ELR (cell line): ENCODE measurements at places on chromosomes 2 and 18.

GRCh38 chr18:69599377-69599776 lies 198.7 kb downstream of the DOK6 start:
- no peak for DNase-seq

GRCh38 chr2:51711766-51712165 lies 679.8 kb upstream of the NRXN1 start:
- DNase-seq = no peak

DNA sequence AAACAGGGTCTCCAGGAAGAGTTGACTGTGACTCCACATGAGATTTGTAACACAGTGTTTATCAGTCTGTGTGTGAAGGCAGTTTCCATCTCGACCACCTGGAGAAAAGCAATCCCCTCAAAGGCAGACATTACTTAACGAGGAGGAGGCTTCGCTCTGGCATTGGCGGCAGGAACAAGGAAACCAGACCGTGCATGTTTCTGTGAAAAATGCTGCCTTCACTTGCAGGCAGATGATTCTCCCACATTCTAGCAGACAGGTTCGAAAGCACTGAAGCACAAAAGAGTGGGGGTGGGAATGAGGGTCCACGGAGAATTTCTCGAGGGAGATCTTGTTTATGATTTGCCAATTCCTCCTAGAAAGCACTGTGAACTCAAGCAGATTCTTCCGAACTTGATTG lies 414.0 kb downstream of the SLC4A3 start:
- no peak for DNase-seq

GRCh38 chr18:22293417-22293816 lies 124.0 kb downstream of the GATA6 start:
- no peak for DNase-seq

GRCh38 chr2:235903782-235904584 lies 264.2 kb downstream of the GBX2 start:
- no peak for DNase-seq

- no peak for DNase-seq
These were observed 218.8 kb downstream of the AGPS start for GRCh38 chr2:177611310-177611886.

DNA sequence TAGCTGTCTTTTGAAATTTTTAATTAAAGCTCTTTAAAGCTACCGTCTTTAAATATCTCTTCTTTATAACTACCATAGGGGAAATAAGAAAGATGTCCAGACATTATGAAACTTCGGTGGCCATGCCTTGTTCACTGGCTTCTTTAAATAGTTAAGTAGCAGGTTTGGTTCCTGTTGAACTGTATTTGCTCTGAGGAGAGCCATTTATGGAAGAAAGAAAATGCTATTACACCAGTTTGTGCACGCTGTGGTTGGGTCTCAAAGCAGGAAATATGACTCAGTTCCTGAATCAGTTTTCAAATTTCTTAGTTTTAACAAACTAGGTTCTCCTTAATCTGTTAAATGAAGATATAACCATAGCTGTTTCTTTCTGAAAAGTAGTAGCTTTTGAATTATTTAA lies 12.2 kb downstream of the ARPC2 start:
- DNase-seq = peak; percentile 85

DNA sequence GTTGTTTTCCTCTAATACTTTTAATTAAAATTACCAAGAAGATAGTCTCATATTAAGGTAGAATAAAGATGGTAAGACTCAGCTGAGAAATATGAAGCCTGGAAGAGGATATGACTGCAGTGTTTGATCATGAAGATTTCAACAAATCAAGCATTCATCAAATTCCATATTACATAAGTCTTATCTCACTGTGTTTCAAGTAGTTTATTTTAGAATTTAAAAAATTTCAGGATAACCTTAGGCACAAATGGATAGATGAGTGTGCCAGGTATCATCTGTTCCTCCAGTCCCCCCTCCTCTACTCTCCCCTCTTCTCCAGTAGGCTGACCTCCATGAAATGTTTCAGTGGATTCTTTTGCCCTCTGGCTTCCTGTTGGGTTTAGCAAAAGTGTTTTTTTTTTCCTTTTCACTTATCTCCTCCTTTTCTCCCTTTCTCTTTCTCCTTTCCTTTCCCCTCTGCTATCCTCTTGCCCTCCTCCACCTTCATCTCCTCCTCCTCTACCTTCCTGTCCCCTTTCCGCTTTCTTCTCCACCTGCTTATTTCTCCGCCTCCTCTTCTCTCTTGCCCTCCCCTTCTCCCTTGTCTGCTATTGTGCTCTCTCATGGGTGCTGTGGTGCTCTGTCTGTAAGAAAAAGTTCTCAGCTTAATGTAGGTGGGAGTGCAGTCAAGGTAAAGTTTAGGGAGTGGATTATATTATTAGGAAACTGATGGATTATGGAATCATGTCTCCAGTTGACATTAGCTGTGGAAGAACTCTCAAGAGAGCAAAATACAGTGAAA lies 72.8 kb downstream of the ABI2 start:
- DNase-seq = peak; percentile 76

DNA sequence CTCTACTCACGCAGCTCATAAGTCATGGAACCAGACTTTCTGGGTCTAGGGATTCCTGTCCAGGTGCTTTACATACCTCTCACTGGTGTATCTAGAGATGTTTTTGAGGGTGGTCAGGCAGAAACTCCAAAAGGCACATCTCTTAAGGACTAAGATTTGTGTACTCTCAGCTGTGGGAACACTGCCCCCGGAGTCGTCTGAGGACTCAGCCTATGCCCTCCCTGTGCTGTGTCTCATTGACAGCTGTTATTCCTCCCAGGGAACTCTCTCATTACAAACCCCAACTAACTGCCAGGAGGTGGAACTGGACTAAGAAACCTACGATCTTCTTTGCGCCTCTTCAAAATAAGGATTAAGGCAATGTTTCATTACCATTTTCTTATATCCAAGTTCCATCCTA lies 293.9 kb upstream of the DLGAP1 start:
- no peak for DNase-seq

GRCh38 chr2:226796012-226796839 lies 3.4 kb downstream of the IRS1 start:
- DNase-seq = peak; percentile 47

DNA sequence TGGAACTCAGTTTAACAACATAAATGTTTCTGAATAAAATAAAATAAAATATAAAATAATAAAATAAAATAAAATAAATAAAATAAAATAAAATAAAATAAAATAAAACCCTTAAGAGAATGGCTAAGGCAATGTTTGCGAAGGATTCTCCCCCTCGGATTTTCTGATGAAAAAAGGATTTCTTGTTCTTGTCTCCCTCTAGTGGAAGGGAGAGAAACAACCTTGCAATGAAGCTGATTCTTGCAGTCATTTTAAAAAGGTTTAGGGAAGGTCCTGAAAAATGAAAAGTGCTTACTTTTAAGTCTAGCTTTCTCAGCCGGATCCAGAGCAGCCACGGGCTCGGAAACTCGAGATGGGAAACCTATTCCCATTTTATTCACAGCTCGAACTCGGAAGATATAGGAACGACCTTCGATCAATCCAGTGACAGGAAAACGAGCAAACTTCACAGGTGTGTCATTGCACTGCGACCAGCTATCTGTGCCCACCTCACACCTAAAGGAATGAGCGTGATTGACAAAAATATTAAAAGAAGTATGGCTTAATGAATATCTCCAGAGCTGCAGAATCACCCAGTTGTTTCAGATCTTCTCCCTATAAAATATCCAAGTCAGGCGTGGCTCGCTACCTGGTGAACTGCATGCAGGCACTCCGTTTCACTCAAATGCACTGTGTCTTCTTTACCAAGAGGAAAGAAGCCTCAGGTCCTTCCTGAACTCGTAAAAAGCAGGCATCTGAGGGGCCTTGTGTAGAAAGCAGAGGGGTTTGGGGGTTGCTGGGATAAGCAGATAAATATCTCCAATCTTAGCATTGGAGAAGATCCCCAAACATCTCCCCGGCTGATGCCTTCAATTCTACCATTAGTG lies 68.1 kb downstream of the MYOM1 start:
- peak; percentile 56 for DNase-seq

DNA sequence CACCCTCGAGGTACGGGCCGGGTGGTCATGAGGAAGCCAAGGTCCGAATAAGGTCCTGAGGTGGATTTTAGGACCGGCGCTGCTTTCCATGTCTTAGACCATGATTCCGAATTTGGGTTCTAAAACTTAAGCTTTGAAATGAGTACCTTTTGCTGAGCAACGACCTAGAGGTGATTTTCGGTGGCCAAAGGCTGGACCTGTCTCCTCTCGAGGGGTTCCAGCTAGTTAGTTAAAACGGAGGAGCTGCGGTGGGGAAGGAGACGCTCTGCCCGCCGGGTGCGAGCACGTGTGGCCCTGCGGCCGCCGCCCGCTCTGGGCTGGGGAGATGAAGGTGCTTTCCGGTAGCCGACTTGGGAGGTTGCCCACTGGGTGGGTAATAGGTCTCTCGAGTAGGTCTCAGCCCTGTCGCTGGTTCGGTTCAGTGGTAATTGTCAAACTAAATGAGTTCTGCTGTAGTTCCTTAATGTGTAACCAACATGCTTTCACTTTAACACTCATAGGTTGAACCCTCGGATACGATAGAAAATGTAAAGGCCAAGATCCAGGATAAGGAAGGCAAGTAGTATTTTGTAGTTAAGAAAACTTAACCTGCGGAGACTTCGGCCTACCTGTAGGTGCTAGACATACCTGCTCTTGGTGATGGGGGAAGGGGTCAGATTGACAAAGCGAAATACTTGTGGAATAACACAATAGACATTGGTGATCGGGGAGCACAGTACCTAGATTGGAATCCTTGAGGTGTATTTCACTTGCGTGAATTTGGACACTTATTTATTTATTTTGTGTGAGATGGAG lies 572 bp downstream of the RPS27A start:
- DNase-seq = peak; percentile 53

DNA sequence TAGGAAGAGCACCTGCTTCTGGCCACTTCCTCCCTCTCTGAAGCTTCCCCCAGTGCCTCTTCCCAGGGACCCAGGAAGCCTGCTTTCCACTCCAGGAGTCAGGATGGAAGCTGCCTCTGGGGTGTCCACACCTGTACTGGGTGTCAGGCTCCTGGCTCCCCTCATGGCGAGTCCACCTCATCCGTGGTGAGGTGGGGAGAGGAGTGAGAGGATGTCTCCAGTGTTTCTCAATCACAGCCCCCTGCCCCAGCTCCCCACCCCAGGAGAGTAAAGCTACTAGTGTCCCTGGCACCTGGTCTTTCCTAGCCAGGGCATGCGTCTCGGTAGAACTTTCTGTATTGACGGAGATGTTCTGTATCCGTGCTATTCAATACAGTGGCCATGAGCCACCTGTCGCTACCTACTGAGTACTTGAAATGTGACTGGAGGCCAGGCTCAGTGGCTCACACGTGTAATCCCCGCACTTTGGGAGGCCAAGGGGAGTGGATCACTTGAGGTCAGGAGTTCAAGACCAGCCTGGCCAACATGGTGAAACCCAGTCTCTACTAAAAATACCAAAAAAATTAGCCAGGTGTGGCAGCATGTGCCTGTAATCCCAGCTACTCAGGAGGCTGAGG lies 171.2 kb upstream of the HAAO start:
- DNase-seq = no peak

DNA sequence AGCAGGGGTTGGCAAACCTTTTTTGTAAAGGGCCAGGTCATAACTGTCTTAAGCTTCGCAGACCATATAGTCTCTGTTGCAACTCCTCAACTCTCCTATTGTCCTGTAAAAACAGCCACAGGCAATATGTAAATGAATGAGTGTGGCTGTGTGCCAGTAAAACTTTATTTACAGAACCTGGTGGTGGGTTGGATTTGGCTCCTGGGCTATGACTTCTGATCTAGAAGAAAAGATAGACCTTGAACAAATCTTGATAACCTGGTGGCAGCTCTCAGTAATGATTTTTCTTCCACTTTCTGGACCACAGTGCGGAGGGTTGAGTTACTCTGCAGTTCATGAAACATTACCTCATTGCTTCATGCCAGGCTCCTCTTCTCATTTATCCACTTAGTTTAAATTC lies 139.3 kb downstream of the MYCN start:
- no peak for DNase-seq

- DNase-seq = peak; percentile 86
These were observed 169.6 kb downstream of the KCNS3 start for GRCh38 chr2:18047896-18048657.

- DNase-seq = no peak
These were observed 11.4 kb downstream of the SESTD1 start for GRCh38 chr2:179253226-179253625.

GRCh38 chr2:187078297-187078696 lies 229.3 kb upstream of the ZSWIM2 start:
- DNase-seq = peak; percentile 54

DNA sequence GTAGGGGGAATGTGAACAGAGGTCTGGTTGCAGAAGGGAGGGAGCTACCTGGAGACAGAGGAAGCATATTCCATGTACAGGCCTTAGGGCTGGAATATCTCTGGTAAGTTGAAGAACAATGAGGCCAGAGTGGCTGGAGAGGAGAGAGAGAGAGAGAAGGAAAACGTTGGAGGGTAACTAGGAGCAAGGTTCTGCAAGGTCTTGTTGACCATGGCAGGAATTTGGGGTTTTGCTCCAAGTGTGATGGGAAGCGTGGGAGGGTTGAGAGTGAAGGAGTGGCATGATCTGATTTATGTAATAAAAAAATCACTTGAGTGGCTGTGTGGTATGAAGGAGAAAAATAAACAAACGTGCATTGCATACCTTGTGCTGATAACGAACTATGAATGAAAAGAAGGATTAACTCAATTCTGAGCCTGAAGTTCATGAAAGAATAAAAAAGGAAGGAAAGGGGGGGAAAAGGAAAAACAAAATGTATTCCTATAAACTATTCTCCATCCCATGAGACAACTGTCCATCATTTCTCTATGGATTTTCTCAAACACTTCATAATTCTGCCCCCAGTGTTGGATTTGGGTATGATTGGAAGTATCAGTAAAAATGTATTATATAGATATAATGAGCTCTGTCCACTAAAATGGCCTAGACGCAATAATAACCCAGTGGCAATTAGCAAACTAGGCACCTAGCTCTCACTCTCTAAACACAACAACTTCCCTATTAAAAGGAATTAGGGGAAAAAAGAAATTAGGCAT lies 59.7 kb upstream of the PMAIP1 start:
- peak; percentile 36 for DNase-seq

DNA sequence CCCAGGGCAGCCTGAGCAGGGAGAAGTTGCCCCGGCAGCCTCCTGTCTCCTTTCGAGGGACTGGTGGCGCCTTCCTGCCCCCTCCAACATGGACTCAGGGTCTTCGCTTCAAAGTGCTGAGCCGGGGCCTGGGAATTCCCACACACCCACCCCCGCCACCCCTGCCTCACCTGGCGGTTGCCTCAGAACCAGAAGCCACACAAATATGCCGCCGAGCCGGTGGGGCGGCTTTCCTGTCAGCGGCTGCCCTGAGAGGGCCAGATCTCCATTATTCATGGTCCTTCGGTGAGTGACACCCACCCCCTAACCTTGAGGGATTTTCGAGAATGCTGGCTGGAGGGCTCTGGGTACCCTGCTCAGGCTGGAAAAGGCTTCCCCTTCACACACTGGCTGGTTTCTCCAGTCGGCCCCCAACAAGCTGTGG lies 71.7 kb downstream of the SMAD7 start:
- DNase-seq = no peak

DNA sequence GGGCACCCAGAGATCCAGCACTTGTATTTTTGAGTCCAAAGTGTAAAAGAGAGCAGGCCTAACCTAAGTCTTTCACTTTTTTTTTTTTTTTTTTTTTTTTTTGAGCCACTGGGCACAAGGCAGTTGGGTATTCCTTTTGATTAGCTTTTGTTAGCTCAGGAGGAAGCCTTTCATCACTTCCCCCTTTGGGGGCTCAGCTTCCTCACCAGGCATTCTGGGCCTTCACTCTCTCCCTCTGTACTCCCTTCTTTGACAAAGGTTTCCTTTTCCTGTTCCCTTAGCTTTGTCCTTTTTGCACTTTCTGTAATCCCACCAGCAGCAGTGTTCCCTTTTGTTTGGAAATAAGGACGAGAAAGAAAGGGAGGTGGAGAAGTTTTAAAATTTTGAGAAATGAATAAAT lies 88.2 kb downstream of the PKP4 start:
- DNase-seq = no peak

GRCh38 chr2:7392076-7392787 lies 475.0 kb downstream of the RNF144A start:
- no peak for DNase-seq
